T-cell (primary cell): ENCODE measurements at places on chromosomes 1 and 21.

DNA sequence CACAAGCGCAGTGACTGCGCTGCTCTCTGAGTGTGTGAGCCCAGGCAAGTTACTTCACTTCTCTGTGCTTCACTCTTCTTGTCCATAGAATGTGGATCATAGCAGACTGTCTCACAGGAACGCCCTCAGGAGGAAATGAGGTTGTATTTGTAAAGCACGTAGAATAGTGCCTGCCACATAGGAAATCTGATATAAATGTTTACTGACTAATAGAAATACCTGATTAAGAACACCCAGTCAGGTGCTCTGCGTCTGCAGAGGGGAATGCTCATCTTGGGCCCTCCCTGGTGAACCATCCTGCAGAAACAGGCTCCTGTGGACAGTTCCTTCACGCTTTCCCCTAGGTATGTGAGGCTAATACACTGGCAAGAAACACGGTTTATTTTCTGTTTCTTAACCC, 100.3 kb downstream of the BEND5 start:
- H3K4me1 ChIP-seq = no peaks in the 10 kb centered on the region
- H3K36me3 ChIP-seq = no peaks in the 10 kb centered on the region

- H3K36me3 ChIP-seq = no peaks in the 10 kb centered on the region
- no peak overlapping the region for H3K4me3 ChIP-seq
- no peak overlapping the region for H3K27ac ChIP-seq
Measured at GRCh38 chr1:228666686-228667623, 68.3 kb upstream of the RHOU start.

DNA sequence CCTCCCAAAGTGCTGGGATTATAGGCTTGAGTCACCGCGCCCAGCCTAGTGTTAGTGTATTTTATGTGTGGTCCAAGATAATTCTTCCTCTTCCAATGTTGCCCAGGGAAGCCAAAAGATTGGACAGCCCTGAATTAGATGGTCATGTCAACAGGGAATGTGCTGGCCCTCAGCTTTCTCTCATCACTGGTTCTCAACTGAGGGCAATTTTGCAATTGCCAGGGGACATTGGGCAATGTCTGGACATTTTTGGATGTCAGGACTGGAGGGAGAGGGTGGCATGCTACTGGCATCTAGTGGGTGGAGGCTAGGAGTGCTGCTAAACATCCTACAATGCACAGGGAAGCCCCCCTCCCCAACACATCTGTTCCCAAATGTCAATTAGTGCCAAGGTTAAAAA, 95.0 kb downstream of the LAMC2 start:
- no peak for DNase-seq
- H3K4me1 ChIP-seq = no peaks in the 10 kb centered on the region
- H3K27me3 ChIP-seq = no peaks in the 10 kb centered on the region
- no peaks in the 10 kb centered on the region for H3K36me3 ChIP-seq
- H3K4me3 ChIP-seq = no peak overlapping the region

DNA sequence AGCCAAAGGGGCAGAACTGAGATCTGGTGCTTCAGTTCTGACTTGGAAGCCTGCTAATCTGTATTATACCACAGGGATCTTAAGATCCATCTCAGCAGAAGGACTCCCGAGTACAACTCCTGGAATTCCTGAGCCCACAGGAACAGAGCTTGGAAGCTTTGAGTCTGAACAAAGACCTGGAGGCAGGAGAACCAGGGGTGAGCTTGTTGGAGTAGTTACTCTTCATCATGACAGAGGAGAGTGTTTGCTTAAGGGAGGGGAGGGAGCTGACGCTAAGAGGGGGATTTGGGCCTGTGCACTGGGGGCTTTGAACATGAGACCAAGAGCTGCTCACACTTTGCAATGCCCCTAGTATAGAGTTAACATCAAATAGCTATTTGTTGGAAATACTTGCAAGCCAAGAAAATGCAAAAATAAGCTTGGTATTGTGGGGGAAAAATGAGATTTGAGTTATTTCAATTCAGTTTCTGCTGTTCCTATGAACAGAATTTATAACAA, 41.1 kb upstream of the TRABD2B start:
- H3K4me3 ChIP-seq = no peak overlapping the region
- no peaks in the 10 kb centered on the region for H3K4me1 ChIP-seq
- DNase-seq = no peak
- peaks cover 30% of the 10 kb centered on the region for H3K27me3 ChIP-seq
- H3K36me3 ChIP-seq = no peaks in the 10 kb centered on the region

GRCh38 chr1:156612666-156613065, 6.5 kb upstream of the HAPLN2 start:
- H3K4me1 ChIP-seq = no peaks in the 10 kb centered on the region
- H3K4me3 ChIP-seq = no peak overlapping the region
- peaks cover 42% of the 10 kb centered on the region for H3K27me3 ChIP-seq
- no peak for DNase-seq

GRCh38 chr21:45439901-45440461, 35.0 kb downstream of the COL18A1 start:
- peaks cover 4% of the 10 kb centered on the region for H3K4me1 ChIP-seq
- no peak overlapping the region for H3K27ac ChIP-seq
- DNase-seq = peak; percentile 5
- no peaks in the 10 kb centered on the region for H3K36me3 ChIP-seq
- H3K4me3 ChIP-seq = no peak overlapping the region
- H3K27me3 ChIP-seq = peaks cover 31% of the 10 kb centered on the region

GRCh38 chr1:27007909-27008582, 4.6 kb downstream of the TENT5B start:
- H3K4me1 ChIP-seq = no peaks in the 10 kb centered on the region
- H3K36me3 ChIP-seq = no peaks in the 10 kb centered on the region
- no peak for DNase-seq
- peaks cover 8% of the 10 kb centered on the region for H3K27me3 ChIP-seq

DNA sequence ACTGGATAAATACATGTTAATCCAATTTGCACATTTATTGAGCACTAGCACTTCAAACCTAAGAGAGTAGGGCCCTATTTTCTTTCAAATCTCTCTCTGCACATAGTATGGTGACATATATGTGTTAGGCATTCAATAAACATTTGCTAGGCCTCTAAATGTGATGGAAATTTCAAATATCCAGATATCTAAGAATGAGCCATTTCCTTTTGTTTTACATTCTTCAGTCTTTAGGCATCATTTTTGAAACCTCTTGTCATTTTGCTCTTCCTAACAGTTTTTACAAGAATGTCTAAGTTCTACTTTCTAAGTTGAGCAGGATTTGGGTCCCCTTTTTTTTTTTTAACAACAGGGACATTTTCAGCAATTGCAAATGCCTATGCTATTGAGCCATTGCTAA, 395.7 kb upstream of the ST6GALNAC5 start:
- H3K27ac ChIP-seq = no peak overlapping the region
- H3K4me3 ChIP-seq = no peak overlapping the region
- no peak for DNase-seq

DNA sequence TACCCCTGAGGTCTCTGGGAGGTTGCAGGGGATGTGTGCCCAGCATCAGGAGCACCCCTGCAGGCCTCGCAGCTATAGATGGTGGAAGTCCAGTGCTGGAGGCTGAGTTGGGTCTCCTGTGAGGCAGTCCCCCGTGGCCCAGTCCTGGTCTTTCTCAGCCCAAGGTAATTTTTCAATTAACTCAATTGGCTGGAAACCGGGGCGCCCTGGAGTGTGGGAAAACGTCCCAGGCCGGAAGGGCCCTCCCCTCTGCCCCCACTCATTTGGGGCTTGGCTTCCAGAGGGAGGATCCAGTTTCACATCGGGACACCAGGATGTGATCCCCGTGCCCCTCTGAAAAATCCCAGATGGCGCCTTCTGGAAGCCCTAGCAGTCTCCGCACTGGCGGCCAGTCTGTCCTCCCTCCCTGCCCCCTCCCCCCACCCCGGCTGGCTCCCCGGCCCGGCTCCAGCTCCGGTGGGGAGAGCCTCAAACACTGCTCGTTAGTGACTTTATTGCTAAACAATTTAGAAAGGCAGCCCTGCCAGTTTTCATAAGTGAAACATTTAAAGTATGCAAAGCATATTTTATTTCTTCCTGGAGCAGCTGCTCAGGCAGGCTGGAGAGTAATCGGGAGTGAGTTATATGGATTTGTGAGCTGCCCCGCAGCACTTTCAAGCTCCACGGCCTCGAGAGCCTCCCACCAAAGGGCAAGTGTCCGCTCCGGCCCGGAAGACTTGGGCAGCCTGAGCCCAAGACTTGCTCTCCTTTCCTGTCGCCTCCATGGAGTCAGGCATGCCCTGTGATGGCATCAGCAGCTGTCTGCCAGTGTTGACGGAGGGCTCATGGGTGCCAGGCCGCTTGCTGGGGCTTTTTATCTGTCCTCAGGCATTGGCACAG, 208.2 kb upstream of the TMEM51 start:
- H3K36me3 ChIP-seq = no peaks in the 10 kb centered on the region
- no peak for DNase-seq
- H3K4me3 ChIP-seq = no peak overlapping the region
- H3K4me1 ChIP-seq = no peaks in the 10 kb centered on the region

GRCh38 chr21:37380349-37381323, 14.1 kb downstream of the DYRK1A start:
- peaks cover 44% of the 10 kb centered on the region for H3K4me1 ChIP-seq
- no peak overlapping the region for H3K27ac ChIP-seq
- peaks cover 2% of the 10 kb centered on the region for H3K36me3 ChIP-seq
- no peak overlapping the region for H3K4me3 ChIP-seq

GRCh38 chr21:16570171-16570570, 840.4 kb downstream of the USP25 start:
- H3K27ac ChIP-seq = no peak overlapping the region
- H3K27me3 ChIP-seq = no peaks in the 10 kb centered on the region
- H3K36me3 ChIP-seq = no peaks in the 10 kb centered on the region
- no peak overlapping the region for H3K4me3 ChIP-seq
- DNase-seq = no peak
- H3K4me1 ChIP-seq = no peaks in the 10 kb centered on the region

GRCh38 chr1:152566681-152567080, at the start of gene LCE3E:
Gene LCE3E (minus strand): TSS chr1:152566780. CDS start chr1:152566208, 572 bp downstream.
- no peaks in the 10 kb centered on the region for H3K36me3 ChIP-seq
- H3K4me1 ChIP-seq = no peaks in the 10 kb centered on the region
- H3K4me3 ChIP-seq = no peak within 1 kb of the TSS
- DNase-seq = no peak

GRCh38 chr1:27660300-27660835, 11.6 kb downstream of the IFI6 start:
- DNase-seq = no peak
- H3K27me3 ChIP-seq = no peaks in the 10 kb centered on the region
- peak overlapping the region; percentile 85 for H3K27ac ChIP-seq
- peaks cover 22% of the 10 kb centered on the region for H3K4me1 ChIP-seq
- no peaks in the 10 kb centered on the region for H3K36me3 ChIP-seq

DNA sequence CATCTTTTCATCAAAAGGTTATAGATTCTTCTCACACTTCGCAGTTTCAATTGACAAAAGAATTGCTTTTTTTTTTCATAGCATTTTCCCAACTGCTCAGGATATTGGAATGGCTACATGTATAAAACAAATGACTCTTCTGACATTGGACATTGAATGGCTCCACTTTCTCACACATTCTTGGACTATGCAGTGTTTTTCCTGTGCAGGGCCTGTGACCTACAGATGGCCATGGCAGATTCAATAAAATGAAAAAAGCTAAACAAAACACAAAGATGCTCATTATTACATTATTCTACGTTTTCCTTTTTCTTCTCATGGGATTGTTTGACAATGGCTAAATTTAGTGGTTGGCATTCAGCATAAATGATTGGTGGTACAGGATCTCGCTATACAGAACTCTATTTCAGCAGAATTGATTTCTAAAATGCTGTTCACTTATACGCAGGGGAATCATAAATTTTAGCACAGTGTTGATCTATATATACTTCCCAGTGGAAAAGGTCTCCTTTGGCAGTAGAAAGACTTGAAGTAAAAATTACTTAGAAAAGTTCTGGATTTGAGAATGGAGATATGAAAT, 115.6 kb upstream of the ADAMTS5 start:
- no peaks in the 10 kb centered on the region for H3K36me3 ChIP-seq
- no peaks in the 10 kb centered on the region for H3K4me1 ChIP-seq
- no peak for DNase-seq
- H3K27me3 ChIP-seq = no peaks in the 10 kb centered on the region

DNA sequence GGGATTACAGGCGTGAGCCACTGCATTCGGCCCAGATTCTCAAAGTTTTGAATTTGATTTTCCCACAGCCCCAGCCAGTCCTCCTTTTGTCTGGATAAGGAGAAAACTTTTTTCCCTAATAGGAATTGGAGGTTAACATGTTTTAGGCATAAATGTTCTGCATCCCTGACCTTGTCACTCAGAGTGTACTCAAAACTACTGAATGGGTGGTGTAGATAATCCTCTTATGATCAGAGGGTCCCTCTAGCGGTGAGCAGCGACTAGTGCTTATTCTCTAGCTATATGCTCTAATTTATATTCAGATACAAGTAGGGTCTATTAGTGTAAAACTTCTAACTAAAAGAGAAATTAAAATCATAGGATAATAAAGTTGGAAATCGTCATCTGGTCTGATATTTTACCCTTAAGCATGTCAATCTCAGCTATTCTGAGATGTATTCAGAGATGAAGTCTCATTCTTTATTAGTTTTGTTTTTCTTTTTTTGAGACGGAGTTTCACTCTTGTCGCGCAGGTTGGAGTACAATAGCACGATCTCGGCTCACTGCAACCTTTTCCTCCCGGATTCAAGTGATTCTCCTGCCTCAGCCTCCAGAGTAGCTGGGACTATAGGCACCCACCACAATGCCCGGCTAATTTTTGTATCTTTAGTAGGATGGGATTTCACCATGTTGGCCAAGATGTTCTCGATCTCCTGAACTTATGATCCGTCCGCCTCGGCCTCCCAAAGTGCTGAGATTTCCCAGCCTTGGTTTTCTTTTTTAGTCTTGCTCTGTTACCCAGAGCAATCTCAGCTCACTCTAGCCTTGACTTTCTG, 2.7 kb upstream of the PSMD4 start:
- no peaks in the 10 kb centered on the region for H3K27me3 ChIP-seq
- no peak overlapping the region for H3K4me3 ChIP-seq
- H3K36me3 ChIP-seq = peaks cover 24% of the 10 kb centered on the region
- DNase-seq = peak; percentile 7

DNA sequence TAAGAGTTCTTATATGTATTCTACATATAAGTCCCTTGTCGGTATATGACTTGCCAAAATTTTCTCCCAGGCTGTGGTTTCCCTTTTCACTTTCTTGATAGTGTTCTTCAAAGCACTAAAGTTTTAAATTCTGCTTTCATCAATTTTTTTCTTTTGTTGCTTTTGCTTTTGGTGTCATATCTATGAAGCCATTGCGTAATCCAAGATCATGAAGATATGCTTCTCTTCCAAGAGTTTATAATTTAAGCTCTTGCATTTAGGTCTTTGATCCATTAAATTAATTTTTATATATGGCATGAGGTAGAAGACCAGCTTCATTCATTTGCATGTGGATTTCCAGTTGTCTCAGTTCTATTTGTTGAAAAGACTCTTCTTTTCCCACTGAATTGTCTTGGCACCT, 22.2 kb downstream of the DESI2 start:
- no peak for DNase-seq
- H3K4me1 ChIP-seq = no peaks in the 10 kb centered on the region
- H3K36me3 ChIP-seq = no peaks in the 10 kb centered on the region
- no peaks in the 10 kb centered on the region for H3K27me3 ChIP-seq

DNA sequence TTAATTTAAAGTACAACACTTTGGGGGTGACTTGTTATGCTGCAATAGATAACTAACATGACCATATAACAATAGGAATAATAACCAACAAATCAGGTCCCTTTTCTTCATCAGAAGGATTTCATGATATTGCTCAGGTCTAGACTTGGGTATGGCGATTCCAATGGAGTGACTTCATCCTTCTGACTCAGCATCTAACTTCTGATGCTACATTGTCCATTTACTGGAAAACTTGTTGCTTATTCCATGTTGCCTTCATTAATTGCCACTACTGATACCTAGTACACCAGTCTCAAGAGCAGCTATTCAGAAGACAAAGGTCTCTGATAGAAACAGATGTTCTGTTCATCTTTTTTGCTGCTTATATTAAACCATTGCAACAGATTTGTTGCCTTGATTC, 324.3 kb downstream of the TGFB2 start:
- no peak overlapping the region for H3K4me3 ChIP-seq
- no peak for DNase-seq
- no peaks in the 10 kb centered on the region for H3K27me3 ChIP-seq
